ENCODE measurements at places on chromosomes 6 and 20.
A peak's percentile ranks its signal among the peaks of the same experiment; 100 is the strongest.

GRCh38 chr20:12211361-12211760, 293.7 kb downstream of the BTBD3 start:
- DNase-seq = no peak

- no peak for DNase-seq
Measured at GRCh38 chr6:143061597-143062385, 1.1 kb downstream of the AIG1 start.

GRCh38 chr6:3088968-3089367, 20.7 kb downstream of the RIPK1 start:
- DNase-seq = no peak

DNA sequence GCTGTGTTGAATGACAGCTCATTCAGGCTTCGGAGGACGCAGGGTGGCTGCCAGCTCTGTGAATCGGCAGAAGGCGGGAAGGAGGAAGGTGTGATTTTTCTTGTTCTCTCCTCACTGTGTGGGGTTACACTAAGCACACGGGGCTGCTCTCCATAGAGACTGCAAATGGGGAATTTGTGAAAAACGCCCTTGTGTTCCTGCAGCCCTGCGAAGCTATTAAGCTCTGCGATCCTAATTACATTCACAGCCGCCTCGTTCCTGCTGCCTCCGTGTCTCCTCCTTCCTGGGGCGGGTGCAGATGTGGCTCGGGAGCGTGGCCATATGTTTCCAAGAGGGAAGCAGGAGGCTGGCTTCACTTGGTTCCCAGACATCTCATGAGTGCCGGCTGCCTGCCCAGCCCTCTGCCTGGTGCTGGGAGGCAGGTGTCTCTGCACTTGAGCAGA, 124.0 kb downstream of the TOX2 start:
- peak; percentile 83 for DNase-seq

GRCh38 chr6:149646599-149646998, 1.9 kb downstream of the KATNA1 start:
- no peak for DNase-seq

DNA sequence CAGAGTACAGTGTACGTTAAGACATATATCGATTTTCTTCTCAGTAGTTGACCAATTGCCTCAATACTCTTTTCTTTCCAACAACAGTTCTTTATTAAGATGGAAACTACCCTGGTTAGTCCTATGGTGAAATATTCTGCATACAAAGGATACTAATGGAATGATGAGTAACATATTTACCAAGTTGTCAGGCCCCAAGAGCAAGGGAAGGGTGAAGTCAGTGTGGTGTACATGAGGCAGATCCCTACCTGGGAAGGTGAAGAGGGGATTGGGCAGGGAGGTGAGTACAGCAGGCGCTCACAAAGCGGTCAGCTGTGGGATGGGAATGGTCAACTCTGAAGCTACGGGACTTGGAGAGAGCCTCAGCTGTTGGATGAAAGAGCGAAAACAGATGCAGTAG, 29.7 kb downstream of the GJA1 start:
- DNase-seq = no peak

DNA sequence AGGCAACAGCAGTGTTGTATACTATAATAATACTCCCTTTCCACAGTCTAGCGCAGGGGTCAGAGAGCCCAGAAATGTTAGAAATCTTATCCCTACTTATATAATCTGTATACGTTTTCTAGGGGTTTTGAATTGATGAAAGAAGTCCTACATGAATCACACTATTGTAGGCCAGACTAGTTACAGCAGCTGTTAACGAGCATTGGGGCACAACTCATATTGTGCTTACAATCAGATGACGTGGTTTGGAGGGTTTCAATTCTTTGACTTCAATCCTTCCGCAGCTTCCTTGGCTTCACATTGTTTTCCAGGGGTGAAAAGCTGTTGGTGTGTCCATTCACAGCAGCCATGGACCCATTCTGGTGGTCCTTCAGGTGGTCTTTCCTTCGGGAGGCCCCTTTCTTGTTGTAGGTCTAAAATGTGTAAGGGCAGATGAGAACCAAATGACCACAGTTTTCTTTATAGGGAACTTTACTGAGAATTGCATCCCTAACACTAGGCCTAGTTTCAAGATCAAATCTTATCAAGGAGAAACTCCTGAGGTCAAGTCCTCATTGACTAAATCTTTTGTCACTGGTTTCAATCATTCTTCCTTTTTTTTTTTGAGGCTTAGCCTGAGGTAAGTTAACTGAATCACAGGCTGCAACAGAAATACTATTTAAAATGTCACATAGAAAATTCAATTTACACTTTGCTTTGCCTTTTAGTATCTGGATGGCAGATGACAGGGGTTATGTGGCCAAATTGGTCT, 79.7 kb downstream of the ELOVL5 start:
- no peak for DNase-seq

DNA sequence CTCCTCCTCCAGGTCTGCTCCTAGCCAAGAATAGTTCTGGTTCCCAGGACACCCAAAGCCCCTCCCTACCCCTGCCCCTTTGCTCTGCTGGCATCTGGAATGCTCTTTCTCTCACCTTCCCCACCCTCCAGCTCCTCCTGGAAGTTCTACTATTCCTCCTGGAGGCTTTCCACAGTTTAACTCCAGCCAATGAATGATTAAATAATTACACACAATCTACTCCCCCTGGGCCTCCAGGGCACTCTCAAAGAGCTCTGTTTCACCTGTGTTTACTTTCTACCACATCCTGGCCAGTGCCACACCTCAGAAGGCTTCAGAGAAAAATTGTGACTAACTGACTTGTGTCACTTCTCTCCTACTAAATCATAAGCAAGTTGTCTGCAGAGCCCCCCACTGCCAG, 36.2 kb downstream of the GCM1 start:
- peak; percentile 15 for DNase-seq

- DNase-seq = no peak
Measured at GRCh38 chr6:169719117-169719516, 5.2 kb downstream of the PHF10 start.

- DNase-seq = no peak
Measured at GRCh38 chr20:58611236-58612030, 39.6 kb upstream of the STX16 start.

DNA sequence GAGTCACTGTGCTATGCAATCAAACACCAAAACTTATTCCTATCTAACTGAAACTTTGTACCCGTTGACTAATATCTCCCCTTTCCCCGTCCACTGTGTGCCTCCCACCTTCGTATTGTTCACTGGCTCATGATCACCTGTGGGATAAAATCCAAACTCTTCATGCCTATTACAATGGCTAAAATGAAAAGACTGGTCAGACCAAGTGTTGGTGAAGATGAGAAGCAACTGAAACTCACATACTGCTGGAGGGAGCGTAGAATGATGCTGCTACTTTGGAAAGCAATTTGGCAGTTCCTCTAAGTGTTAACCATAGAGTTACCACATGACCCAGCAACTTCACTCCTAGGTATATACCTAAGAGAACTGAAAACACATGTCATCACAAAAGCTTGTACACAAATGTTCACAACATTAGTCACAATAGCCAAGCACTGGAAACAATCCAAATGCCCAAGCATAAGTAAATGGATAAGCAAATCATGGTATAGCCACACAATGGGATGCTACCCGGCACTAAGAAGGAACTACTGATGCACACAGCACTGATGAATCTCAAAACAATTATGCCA, 13.1 kb downstream of the RPS10 start:
- DNase-seq = no peak

GRCh38 chr6:29917857-29918256, 24.5 kb upstream of the HLA-A start:
- no peak for DNase-seq

DNA sequence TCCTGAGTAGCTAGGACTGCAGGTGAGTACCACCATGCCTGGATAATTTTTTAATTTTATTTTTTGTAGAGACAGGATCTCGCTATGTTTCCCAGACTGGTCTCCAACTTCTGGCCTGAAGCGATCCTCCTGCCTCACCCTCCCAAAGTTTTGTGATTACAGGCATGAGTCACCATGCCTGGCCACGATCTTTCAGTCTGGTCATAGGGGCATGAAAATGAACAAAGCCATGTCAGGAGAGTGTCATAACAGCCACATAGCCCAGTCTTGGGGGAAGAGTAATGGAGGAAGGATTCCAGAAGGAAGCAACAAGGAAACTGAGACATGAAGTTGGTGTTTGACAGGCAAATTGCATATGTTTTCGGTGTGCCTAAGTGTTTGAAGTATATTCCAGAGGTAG, 17.0 kb upstream of the SNX3 start:
- DNase-seq = no peak

DNA sequence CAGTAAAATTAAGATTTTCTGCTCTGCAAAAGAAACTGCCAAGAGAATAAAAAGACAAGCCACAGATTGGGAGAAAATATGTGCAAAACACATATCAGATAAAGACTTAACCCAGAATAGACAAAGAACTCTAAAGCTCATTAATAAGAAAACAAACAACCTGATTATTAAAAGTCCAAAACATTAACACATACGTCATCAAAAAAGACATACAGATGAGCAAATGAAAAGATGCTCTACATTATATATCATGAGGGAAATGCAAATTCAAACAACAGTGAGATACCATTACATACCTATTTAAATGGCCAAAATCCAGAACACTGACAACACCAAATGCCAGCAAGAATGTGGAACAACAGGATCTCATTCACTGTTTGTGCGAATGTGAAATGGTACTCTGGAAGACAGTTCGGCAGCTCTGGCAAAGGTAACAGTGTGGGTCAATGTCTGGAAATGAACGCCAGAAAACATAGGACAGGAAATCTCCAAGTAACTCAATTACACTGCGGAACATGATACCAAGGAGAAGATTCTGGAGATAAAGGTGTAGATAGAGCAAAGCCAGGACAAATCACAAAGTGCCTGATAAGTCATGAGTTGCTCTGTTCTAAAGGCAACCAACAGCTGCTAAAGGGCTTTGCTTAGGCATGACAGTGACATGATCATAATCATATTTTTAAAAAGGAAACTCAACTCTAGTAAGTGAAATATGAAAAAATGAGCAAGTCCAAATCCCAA, 96.8 kb downstream of the PDE10A start:
- no peak for DNase-seq

DNA sequence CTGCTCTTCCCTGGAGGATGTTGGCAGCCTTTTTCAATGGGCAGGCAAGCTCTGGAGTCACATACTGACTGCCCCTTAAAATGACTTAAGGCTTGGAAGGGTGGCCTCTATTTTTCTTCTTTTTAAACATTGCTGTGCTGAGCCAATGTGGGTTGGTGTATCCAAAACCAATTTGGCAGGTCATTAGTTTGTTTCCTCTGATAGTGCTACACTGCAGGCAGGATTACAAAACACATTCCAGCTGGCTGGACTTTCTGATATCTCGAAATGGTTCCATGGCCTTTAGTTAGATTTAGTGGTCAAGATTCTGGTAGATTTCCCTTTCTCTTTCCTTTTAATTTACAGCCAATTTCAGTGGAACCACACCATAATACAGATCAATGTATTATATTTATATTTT, 28.1 kb upstream of the BMP2 start:
- no peak for DNase-seq

DNA sequence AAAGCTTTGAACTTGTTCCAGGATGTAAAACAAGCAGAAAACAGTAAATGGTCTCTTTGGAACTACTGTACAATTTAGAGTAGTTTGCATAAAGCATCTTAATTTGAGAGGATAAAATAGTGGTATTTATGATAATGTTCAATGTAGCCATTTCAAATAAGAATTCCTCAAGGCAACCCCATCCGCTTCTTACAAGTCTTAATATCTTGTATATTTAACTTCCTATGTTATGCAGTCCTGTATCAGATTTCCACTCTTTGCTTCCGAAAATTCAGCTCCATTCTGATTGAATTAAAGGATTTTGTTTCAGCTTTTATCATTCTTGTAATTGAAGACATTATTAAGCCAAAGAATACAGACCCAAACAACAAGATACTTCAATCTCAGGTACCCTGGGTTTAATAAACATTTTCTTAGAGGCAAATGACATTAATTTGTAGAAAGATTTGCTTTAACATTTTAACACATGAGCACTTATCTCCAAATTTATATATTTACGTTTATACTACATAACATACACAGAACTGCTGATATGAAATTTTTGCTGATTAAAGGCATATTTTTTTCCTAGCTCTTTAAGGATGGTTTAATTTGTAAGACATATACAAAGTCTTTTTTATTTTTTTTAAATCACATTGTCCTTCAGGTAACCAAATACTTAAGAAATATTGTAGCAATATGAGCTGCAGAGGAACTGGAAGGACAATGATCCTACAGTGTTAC, 131.1 kb upstream of the BEND3 start:
- DNase-seq = no peak

DNA sequence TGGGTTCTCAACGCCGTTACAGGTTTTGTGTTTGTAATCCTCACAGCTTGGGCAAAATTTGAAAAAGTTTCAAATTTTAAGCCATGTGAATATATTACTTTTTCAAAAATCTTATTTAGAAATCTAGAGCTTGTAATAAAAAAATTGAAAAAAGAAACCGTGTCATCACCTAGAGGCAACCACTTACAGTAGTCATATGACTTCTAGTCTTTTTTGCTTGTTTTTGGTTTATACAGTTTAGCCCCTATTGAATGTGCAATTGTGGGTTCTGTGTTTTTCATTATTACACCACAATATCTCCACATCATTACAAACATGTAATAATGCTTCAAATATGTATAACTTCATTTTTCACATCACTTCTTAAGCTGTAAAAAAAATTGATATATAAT, 888 bp downstream of the DYNLRB1 start:
- DNase-seq = no peak

Data from SHP77 (cell line).